ENCODE measurements at places on chromosomes 7 and 10. TPM values are rescaled to one million over a fixed set of nuclear protein-coding genes. Genes with fewer than 3 reads are reported as not detected.

NPSR1 gene
- not detected for total RNA-seq

- DNase-seq, result peak; percentile 18
Measured at GRCh38 chr10:17453373-17454091, 863 bp downstream of the ST8SIA6 start.

GRCh38 chr7:124791426-124791825 lies 25.8 kb upstream of the GPR37 start:
- DNase-seq, result no peak

- DNase-seq, result no peak
Measured at GRCh38 chr7:102061981-102062390, 224.7 kb upstream of the SH2B2 start.

GRCh38 chr7:111492234-111492633 lies 70.1 kb downstream of the IMMP2L start:
- no peak for DNase-seq

DNA sequence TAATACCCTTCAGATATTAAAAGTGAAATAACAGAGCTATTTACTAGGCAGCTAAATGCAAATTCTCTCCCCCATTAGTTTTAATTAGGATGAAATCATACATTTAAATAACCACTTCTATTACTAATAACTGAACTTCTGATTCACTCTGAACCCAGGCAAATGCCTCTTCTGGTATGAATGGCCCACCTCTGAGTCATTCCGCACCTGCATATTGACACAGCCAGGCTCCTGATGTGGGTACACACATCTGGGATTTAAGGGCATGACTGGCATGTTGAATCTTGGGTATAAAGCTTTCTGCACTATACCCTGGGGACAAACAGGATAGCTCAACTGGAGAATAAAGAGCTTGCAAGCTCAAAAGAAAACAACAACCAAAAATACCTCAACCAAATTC lies 140.9 kb downstream of the AUTS2 start:
- no peak for DNase-seq

Data from LHCN-M2 (cell line).